ENCODE measurements at places on chromosomes 11 and 22.

DNA sequence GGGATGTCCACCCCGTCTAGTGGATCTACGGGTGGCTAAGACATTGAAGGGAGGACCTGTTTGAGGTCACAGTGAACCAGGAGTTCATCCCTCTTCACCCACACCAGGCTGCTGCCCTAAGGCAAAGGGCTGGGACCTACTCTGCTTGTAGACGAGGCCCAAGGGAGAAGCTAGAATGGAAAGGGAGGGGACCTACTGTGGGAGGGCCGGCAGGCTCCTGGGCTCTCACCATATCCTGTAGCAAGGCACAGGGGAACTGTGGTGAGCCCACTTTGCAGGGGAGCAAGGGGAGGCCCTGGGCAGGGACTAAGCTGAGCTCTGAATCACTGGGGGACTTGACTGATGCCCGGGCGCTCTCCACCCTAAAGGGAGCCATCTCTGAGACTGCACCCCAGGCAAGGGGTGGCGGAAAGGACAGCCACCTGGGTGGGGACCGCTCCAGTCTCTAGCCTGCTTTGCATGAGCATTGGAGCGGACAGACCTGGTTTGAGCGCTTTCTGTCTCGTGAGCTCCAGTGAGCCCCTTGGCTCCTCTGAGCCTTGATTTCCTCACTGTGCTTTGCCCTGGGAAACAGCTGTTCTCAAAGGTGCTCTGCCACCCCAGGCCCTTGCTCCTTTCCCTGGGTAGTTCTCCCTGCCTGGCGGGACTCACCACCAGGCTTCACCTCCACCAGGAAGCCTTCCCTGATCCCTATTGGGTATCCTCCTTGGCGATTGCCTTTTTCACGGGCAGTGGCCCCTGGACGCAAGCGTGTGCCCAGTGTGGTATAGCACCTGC lies 24.2 kb downstream of the PARVG start:
- DNase-seq, result peak; percentile 67

- DNase-seq, result no peak
These were observed 26.1 kb upstream of the CLMP start for GRCh38 chr11:123221096-123221561.

GRCh38 chr11:38700111-38700510 lies 2102.1 kb upstream of the RAG2 start:
- DNase-seq, result no peak

GRCh38 chr22:27992294-27993165 lies 73.5 kb upstream of the PITPNB start:
- peak; percentile 74 for DNase-seq

DNA sequence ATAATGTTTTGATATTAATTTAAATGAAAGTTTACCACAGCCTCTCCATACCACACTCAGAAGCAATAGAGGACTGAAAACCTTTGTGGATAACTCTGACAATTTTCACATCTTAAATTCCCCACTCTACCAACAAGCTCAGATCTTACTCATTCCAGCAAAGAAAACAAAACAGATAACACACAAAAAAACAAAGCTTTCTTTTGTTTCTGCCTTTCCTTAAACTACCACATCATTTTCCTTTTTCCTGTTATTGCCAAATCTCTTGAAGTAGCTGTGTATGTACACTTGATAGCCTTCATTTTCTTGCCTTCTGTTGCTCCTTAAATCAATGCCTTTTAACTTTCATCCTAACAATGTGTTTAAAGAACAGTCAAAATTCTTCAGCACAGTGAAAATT lies 484.9 kb downstream of the NTM start:
- no peak for DNase-seq

DNA sequence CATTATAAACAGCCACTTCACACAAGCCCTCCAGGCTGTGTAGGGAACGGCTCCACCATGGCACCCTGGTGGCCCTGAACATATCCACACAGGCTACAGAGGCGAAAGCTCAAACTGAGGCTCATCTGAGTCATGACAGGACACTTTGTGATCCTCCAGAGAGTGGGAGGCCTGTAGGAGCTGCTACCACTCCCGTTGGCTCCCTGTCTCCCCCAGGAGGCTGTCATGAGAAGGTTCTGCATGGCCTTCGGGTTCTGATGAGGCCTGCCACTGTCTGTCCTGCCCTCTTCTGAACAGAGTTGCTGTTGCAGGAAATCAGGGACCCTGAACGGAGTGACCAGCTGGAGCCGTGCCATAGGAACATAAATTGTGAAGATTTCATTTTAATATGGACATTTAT lies 23.8 kb upstream of the ALDH3B2 start:
- DNase-seq, result peak; percentile 32

GRCh38 chr11:28770806-28771205 lies 662.6 kb downstream of the METTL15 start:
- no peak for DNase-seq

DNA sequence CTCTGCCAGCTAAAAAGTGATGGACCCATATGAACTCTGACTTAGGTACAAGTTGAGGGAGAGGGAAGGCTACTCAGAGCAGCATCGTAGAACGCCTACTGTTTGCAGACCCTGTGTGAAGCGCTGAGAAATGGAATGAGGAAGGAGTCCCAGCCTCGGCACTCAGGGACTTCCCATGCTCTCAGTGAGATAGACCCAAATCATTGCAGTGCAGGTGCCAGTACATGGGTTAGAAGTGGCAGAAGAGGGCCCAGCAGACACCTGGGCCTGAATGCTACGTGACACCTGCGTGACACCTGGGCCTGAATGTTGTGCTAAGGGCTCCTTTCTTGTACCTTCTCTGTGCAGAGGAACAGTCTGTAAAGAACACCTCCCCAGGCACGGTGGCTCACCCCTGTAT lies 2.6 kb upstream of the PDGFB start:
- no peak for DNase-seq

DNA sequence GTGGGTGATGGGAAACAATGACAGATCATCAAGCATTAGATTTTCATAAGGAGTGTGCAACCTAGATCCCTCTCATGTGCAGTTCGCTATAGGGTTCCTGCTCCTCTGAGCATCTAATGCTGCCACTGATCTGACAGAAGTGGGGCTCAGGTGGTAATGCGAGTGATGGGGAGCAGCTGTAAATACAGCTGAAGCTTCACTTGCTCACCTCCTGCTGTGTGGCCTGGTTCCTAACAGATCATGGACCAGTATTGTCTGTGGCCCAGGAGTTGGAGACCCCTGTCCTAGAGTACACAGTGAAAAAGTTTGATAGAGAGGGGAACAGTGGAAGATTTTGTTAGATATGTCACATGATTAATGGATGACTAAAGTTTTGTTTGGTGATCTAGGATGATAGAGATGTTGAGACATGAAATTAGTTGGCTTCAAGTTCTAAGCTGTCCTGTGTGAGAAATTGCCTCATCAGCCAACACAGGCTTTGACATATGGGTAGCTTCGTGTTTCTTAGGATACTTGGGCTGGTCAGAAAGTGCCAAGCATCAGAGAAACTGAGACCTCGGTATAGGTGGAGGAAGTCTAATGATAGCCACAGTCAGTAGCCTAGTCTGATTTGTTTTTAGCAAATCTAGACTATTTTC lies 47.4 kb downstream of the ARHGEF12 start:
- no peak for DNase-seq
